NCI-H1930 (cell line): ENCODE measurements at places on chromosomes 12 and 14.

DNA sequence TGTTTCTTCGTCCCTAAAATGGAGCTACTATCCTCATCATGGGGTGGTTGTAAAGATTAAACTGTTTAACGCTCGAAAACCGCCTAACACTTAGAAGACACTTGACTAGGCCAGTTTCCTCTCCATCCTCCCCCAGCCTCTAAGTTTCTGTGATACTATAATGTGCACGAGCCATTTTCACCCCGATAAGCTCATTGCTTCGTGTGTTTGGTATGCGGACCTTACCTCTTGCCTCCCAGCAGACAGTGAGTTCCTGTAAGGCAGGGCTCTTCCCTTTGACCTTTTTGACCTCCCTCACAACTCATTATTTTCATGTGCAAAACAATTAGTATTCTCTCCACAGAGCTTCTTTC, 499 bp upstream of the GXYLT1 start:
- DNase-seq = no peak

DNA sequence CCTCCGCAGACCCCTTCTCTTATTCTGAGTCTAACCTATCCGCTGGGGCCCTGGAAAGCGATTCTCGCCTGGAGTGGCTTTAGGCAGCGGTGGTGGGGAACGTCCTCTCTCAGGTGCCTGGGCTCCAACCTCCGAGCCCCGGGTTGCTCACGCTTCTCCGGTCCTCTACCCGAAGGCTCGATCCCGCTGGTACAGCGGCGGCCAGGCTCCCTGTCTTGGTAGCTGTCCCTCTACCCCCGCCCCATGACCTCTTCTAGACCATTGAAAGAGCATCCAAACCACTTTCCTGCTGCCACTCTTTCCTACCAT, 505 bp upstream of the HEBP1 start:
- peak; percentile 65 for DNase-seq

GRCh38 chr14:24690492-24690891, 56.5 kb upstream of the GZMB start:
- DNase-seq = no peak

DNA sequence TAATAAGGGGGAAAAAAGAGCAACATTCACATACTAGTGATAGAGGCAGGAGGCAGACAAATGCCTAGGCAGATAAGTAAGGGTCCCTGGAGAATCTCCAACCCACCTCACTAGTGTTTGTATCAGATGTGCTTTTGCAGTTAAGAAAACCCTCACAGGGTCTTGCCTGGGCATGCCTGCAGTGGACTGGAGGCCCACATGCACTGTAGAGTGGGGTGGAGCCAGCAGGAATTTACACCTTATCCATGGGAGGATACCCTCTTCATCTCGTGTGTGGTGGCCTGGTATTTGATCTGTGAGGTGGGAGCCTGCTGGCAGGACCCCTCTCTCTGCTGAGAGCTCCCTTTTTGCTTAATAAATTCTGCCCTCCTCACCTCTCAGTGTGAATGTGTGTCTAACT, 238.0 kb upstream of the SLC16A7 start:
- DNase-seq = no peak

DNA sequence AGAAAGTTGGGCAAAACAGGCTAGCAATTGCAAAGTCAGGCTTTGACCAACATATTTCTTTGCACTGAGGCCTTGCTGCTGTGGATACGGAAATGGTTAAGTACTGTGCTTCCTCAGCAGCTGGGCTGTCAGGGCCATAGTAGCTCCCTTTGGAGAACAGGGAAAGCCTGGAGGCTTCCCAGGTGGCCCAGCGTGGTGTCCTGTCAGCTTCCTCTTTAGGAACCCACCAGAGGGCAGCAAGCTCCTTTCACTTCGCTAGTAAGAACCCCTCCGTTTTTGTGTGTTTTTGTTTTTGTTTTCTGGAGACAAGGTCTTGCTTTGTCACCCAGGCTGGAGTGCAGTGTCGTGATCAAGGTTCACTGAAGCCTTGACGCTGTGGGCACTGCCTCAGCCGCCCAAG, 1.7 kb upstream of the CFAP251 start:
- DNase-seq = no peak
